ENCODE measurements at places on chromosomes 6 and 20.

DNA sequence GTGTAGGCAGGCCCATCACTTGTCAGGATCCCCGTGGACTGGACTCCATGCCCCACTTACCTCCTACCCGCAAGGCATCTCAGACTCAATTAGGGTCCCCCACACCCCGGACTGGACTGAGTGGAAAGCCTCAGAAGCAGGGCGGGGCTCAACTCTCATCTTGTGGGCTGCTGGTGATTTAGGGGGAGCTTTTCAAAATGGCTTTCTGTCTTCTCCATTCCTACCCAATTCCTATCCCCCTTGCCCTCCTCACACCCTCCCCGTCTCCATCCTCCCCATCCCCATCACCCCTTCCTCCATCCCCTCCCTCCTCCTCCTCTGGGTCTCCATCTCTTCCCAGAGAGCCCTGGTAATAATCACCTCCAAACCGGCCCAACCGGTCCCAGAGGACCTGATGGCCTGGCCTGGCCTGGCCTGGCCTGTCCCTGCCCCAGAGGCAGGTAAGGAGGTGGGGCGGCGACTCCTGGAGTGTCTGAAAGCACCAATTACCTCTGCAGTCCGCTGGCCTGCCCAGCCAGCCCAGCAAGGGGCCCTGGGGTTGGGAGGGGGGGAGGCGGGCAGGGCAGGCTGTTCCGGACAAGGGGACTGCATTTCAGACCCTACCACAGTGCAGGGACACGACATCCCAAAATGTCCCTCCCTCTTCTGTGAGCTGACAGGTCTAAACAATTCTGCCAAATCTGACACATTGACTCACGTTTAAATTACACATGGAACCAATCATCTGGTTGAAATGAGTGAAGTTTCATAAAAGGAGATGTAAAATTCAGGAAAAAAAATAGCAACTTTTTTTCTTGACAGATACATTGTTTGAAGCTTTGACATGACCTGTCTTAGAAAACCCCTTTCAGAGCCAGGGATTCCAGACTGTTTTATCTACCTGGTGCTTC, 24.8 kb downstream of the MAFB start:
- no peak for DNase-seq

DNA sequence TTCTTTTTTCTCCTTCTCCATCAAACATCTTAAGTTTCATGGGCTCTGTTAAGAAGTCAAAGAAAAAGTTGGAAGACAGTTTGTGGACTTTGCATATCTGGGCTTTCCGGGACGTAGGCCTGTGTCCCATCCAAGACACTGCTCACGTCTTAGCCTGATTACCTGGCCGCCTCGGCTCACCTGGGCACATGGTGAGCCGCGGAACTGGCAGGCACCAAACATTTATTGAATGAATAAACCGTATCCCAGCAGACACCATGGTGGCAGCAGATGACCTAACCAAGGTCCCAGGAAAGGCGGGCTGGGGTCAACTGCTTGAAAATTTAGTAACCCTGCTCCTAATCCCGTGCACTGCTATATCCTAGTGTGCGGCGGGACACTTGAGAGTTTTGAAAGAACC, 35.6 kb downstream of the GNAS start:
- DNase-seq: no peak

- DNase-seq: no peak
These were observed 14.1 kb upstream of the TENT5A start for GRCh38 chr6:81766482-81767069.

DNA sequence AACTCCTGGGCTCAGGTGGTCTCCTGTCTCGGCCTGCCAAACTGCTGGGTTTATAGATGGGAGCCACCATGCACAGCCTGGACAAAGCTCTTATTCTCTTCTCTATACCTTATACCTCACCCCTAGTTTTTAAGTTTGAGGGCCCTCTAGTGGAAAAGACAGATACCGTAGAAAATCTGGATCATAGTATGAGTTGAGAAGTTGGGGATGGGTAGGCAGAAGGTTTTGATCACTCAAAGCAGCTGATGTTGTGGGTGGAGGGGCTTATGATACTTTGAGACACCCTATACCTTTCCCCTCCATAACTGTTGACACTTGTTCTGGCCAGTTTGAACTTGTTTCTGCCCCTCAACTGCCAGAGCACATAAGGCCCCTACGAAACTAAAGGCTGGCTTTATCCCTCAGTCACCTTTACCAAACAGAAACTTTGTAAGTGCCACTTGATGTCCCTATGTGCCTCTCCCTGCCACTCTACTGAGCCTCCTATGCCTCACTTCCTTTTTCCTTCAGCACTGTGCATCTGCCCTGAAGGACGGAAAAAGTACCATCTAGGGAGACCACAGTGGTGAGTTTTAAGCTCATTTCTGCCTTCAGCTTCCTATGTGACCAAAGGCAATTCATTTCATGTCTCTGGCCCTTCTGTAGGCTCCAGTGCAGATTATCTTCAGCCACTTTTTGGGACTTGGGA, 28.6 kb downstream of the RALY start:
- no peak for DNase-seq

DNA sequence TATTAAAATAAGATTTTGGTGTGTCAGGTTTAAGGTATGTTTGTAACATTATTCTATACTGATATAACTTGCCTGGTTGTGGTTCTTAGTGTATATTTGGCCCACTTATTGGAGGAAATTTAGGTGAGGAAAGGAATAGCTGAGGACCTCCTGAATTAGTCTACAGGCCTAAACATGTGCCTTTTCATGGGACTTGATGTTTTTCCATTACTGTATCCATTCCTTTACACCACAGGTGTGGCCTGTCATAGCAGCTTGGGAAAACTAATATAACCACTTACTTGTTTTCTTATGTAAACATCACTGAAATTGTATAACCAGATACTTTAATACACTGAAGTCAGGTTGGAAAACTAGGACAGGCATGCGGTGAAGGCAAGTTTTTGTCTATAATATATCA, 27.6 kb downstream of the BCKDHB start:
- no peak for DNase-seq

- DNase-seq: no peak
These were observed 7.2 kb downstream of the MYLK4 start for GRCh38 chr6:2743280-2744208.

GRCh38 chr20:53444401-53445149, 149.1 kb downstream of the ZNF217 start:
- no peak for DNase-seq

DNA sequence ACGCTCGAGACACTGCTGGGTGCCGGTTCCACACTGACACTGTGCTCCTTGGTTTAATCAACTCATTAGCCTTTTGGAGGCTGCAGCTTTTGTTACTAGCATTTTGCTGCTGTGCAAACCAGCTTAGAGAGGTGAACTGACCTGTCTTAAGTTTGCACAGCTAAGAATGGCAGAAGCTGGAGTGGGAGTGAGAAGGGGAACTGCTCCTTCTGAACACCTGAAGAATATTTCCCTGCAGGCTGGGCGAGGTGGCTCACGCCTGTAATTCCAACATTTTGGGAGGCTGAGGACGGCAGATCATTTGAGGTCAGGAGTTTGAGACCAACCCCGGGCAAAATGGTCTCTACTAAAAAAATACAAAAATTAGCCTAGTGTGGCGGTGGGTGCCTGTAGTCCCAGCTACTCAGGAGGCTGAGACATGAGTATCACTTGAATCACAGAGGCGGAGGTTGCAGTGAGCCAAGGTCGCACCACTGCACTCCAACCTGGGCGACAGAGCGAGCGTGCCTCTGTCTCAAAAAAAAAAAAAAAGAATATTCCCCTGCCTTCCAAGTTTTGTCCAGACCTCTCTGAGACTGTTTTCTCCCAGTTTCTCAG, 5.0 kb downstream of the CEBPB start:
- no peak for DNase-seq

DNA sequence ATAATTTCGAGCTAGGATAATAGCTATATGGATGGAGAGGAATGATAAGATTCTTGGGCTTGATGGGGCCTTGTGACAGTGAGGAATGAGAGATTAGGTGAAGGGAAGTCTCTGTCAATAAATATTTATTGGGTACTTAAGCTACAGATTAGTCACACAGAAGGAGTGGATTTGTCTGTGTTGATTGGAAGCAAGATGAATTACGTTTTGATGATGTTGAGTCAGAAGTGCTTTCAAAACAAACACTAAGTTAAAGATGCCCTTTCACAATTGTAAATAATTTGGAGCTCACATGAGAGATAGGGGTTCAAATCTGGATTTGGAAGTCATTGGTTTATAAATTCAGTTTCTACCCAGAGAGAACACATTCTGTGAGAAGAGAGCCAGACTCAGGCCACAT, 834.2 kb downstream of the KIF16B start:
- DNase-seq: no peak

GRCh38 chr6:26223650-26224546, 136.7 kb downstream of the HFE start:
- DNase-seq: peak; percentile 44

DNA sequence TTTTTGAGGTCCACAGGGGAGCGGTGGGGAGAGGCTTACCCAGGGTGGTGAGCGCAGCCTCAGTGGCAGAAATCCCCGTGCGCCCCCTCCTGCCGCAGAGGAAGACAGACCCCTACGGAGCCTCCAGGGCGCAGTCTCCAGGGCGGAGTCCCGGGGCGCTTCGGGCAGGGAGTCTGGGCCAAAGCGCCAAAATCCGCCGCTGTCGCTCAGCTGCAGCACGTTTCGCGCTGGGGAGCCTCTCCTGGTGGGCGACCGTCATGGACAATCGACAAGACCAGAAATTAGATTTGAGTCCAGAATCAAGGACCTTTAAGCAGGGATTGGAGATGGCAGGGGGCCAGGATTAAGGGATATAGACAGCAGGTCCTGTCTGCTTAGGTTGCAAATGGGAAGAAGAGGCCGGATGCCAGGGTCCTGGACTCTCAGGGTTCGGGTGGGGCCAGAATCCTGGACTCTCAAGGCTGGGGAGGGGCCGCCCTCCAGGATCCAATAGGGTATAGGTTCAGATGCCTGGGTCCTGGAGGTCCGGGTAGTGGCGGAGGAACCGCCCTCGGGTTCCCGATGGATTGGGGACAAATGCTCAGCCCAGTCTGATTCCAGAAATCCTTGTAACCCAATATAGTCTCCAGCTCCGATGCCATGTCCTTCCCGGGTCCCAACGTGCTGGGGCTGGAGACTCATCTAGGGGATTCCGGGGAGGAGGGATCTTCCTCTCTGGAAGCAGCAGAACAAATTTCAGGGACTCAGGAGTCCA, 7.9 kb upstream of the HLA-E start:
- no peak for DNase-seq

DNA sequence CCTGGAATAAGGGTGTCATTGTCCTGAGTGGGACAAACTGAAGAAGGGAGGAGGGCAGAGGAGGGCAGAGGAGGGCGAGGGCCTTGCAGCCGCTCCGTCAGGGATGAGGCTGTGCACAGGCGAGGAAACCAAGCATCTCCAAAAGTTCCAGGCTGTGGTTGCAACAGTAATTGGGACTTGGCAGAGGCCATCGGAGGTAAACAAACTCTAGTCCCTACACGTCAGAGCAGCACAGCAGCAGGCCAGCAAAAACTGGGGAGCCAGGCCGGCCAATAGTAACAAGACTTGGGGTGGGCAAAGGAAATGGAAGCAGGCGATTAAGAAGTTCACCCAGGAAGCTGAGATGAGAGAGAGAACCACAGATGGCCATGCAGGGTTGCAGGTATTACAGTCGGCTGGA, 142.8 kb downstream of the SMOC2 start:
- no peak for DNase-seq
